ENCODE measurements at places on chromosomes 13 and 19.

- no peak for DNase-seq
Observed at GRCh38 chr13:31072041-31072440, 89.7 kb downstream of the HSPH1 start.

- no peak for DNase-seq
Observed at GRCh38 chr19:34642241-34642640, 34.7 kb downstream of the SCGB2B2 start.

DNA sequence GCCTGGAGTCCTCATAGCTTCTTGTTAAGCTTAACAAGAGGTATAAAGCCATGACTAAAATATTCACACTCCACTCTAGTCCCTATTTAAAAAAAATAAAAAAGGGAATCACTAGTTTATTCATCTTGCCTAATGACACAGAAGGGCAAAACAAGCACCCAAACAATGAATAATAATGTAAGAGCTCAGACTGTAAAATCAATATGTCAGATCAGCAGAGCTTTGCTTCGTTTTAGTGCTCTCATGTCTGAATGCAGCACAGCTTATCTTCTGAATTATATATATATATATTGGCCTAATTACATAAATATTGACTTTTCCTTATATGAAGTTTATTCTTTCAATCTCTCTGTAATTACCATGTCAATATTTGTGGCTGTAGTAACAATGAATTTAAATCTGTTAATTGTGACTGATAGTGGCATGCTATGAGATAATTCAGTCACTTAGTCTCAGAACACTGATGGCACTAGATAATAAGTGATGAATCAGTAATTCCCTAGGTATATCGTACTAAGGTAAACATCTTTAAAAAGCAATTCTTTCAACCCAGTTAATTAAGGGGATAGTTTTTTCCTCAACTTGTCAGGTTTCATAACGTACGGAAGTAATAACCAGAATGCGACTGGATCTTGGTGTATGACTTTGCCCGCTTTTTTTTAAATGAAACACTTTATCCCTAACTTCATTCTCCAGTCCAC lies 361.9 kb upstream of the GPC6 start:
- no peak for DNase-seq

GRCh38 chr19:43460362-43461016 lies 4.9 kb downstream of the LYPD3 start:
- DNase-seq, result no peak

DNA sequence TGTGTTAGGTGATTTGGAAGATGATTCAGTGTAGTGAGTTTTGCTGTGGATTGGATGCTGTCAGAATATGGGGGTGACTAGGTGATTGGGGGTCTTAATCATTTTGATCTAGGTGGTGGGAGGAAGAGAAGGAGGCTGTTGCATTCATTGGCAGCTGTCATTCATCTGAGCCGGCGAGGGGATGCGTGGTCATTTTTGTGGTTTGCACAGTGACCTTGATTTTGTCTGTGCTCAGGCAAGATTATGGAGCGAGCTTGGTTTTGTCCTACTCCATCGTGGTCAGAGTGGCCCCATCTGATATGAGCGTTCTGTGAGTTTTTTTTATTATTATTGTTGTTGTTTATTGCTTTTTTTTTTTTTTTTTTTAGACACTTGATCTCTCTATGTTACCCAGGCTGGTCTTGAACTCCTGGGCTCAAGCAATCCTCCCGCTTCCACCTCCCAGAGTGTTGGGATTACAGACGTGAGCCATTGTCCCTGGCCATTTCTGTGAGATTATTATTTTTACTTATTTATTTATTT lies 42.0 kb downstream of the SPTBN4 start:
- no peak for DNase-seq

GRCh38 chr13:23804166-23804565 lies 85.0 kb downstream of the MIPEP start:
- no peak for DNase-seq

- DNase-seq, result no peak
Observed at GRCh38 chr19:33304371-33304759, 2.0 kb upstream of the CEBPA start.

GRCh38 chr13:113928685-113929627 lies 44.9 kb downstream of the C13orf46 start:
- DNase-seq, result no peak
